ENCODE measurements at places on chromosomes 1 and 21.

DNA sequence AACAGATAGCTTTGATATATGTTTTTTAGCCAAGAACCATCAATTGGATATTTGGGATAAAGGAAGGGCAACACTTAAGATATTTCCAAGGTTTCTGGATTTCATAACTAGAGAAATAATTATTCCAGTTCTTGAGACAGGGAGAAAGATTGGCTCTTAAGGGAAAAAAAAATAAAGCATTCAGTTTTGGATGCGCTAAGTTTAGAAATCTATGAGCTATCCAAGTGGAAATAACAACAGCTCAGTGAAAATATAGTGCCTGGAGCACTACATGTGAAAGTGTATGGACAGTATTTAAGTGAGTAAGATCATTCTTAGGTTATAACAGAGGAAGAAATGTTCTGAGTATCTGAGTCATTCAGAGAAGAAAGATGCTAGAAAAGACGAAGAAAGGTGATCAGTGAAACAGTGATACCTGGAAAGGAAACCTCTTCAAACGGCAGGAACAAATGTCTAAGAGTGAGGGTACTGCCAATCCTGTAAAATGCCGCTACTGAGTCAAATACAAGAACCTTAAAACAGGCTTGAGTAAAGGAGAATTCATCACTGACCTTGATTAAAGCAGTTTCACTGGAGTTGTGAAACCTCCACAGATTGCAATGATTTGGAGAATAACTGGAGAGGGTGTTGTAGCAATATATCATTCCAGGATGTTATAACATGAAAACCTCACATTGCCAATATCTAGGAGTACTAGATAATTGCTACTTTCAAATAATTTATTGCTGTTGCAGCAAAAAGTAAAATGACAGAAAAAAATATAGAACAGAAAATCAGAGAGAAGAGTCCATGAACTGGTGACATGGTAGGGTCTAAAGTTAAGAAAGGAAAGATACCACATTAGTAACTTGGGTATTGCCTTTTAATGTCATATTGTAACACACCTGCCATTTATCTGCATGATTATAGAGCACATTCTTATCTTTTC lies 482.1 kb upstream of the RGS18 start:
- DNase-seq, result no peak

DNA sequence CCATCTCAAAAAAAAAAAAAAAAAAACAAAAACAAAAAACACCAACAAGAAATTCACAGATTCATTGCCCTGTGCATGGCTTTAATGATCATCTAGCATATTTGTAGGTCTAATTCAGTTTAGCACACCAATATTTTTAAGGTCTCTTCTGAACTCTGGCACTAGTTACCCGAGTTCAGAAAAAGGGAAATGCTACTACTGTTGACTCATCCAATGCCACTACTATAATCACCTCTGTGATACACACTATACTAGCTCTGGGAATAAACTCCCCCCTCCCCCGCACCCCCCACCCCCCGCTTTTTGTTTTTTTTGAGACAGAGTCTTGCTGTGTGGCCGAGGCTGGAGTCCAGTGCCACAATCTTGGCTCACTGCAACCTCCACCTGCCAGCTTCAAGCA lies 55.6 kb downstream of the FBXO42 start:
- DNase-seq, result no peak

- DNase-seq, result no peak
Measured at GRCh38 chr1:60797351-60797750, 285.0 kb upstream of the NFIA start.

- peak; percentile 16 for DNase-seq
Measured at GRCh38 chr1:181083842-181084605, 4.5 kb upstream of the IER5 start.

DNA sequence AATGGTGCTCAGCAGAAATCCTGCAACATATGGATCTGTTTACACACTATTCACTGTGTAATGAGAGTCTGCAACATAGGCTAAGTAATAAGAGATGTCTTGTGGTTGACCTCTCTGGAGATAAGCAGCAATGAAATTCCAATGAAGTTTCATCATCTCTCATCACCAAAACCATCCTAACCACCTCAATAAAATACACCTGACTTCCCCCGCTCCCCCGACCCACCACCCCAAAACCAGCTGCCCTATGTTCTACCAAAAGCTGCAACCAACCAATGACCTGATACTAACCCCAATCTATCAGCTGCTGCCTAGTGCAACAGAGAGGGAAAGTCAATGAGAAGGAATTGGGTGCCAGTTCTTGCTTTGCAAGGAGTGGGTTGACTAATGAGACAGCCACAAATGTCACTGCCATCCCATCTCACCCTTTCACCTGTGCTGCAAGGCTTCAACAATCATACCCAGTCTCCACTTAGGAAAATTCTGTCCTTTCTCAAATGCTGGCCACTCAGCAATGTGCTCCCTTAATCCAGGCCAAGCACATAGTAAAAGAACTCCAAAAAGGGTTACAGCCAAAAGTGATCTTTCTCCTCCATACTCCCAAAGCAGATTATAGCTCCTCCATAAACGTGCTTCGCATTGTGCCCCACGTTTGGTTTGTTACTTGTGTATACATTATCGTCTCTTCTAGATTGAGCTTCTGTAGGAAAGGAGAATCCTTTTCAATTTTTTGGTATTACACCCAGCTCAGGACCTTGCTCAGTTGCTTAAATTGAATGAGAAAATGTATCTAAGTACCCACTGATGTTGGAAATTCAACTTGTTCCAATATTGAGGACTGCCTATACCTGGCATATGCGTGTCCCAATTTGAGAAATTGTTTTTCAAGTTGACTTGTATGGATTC lies 29.0 kb downstream of the MRPL39 start:
- DNase-seq, result no peak

- DNase-seq, result no peak
Measured at GRCh38 chr1:174788981-174789380, 210.8 kb upstream of the CACYBP start.

DNA sequence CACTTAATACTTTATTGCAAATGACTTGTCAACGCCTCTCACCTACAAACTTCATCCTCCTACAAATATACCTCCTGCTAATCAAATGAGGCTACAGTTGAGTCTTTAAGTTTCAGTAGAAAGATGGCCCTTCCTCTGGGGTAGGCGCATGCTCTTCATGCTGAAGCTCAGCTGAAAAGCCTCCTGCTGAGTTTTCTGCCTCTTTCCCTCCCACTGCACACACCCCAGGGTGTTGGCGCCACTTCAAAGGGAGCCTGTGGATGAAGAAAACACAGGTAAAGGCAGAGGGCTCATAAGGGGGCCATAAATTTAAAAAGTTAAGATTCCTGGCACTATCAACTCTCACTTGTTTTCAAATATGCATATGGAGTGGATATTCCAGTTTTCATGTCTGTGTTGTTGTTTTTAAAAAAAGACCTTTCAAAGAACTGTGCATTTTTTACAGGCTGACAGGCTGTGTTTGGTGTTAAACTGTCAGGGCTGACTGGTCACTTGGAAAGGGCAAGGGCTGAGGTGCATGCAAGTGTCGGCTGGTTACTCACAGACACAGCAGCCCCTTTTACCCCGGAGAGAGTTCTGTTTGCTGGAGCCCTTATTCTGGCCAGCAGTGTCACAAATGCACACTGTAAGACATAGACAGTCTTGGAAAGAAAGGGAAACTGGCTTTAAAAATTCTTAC lies 42.9 kb upstream of the LGALS8 start:
- no peak for DNase-seq

- no peak for DNase-seq
Measured at GRCh38 chr1:235012436-235013210, 116.0 kb downstream of the TOMM20 start.

GRCh38 chr1:12229835-12230548 lies at the start of gene VPS13D:
VPS13D (plus strand) TSS chr1:12230030; CDS start chr1:12234267, 4,237 bp downstream.
- peak; percentile 67 for DNase-seq

DNA sequence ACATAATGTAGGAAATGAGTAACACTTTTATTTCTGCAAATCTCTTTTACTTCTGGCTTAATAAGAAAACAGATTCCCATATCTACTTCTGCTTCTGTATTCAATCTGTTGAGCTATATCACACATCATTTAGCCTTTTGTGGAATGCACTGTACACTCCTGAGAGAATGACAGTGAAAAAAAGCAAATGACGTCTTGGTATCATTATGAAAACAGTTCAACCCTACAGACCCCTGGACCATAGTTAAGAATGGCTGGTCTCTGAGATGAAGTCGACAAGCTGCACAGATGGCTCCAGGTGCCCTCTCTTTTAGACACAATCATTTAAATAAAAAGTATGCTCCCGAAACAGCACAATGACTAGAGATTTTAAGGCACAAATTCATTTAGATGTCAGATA lies 247.0 kb downstream of the RERE start:
- DNase-seq, result no peak

DNA sequence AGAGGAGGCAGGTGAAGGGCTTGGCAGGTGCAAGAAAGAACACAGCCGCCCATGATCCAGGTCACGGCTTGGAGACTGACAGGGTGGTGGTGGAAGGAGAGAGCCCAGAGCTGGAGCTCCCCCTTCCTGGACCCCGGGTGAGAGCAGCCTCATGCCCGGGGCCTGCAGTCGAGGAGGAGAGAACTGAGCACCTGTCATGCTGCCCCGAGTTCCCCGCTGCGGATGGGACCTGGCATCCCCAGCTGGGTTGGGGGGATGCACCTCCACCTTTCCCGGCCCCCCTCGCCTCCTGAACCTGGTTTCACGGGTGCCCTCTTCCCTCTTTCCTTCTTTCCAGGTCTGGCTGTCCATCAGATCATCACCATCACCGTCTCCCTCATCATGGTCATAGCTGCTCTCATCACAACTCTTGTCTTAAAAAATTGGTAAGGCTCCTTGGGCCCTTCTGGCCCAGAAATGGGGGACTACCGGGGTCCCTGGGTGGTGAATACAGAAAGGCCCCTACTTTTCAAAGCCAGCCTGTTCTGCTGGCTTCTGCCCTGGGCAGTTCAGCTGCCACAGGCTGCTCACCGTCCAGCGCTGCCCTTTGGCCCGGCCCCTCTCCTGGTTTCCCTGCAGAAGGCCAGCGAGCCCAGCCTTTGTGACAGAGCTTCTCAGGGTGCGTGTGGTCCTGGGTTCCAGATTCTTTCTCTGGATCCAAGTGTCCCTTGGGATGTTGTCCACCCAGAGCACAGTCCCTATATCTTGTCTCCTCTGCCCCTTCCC lies 115.3 kb downstream of the AJAP1 start:
- DNase-seq, result no peak

- DNase-seq, result no peak
Measured at GRCh38 chr1:36093929-36094328, 5.2 kb downstream of the ADPRS start.

- no peak for DNase-seq
Measured at GRCh38 chr1:58406301-58407071, 140.0 kb downstream of the OMA1 start.

DNA sequence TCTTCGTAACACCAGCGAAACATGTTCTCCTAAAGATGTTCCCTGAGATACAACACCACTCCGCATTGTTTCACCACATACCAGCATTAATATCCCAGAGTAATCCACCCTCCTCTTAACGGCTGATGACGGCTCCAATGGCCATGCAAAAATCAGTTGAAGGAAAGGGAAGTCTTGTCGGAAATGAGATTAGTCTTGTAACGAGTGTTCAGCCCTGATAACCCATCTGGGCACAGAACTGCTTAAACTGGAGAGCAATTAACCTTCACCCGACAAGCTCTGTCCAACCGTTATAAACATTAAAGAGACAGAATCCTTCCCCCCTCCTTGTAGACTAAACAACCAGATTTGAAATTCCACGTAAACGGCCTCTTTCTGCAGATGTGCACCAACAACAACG lies 21.9 kb downstream of the ERG start:
- DNase-seq, result no peak

GRCh38 chr1:119323216-119323982 lies 45.2 kb upstream of the HAO2 start:
- no peak for DNase-seq

- no peak for DNase-seq
Measured at GRCh38 chr1:41890825-41891198, 27.9 kb downstream of the HIVEP3 start.

- no peak for DNase-seq
Measured at GRCh38 chr1:41440321-41441085, 44.0 kb downstream of the EDN2 start.

DNA sequence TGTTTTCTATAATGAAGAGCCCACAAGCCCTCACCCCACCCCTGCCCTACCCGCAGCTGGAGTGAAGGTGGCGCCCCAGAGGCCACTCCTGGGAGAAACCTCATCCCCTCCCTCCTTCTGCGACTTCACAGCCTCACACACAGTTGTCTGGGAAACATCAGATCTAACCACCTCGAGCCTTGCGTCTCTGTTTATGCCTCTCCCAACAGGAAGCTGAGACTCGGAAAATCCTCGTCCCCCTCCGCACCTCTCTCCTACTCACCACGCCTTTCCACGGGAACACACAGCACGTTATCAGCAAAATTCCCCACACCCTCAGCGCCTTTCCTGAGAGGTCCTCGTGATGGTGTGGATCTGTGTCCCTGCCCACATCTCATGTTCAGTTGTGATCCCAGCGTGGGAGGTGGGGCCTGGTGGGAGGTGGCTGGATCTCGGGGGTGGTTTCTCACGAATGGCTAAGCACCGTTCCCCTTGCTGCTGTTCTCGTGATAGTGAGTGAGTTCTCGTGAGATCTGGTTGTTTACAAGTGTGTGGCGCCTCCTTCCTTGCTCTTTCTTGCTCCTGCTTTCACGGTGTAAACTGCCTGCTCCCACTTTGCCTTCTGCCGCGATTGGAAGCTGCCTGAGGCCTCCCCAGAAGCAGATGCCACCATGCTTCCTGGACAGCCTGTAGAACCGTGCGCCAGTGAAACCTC lies 190.6 kb downstream of the KIF26B start:
- DNase-seq, result no peak

DNA sequence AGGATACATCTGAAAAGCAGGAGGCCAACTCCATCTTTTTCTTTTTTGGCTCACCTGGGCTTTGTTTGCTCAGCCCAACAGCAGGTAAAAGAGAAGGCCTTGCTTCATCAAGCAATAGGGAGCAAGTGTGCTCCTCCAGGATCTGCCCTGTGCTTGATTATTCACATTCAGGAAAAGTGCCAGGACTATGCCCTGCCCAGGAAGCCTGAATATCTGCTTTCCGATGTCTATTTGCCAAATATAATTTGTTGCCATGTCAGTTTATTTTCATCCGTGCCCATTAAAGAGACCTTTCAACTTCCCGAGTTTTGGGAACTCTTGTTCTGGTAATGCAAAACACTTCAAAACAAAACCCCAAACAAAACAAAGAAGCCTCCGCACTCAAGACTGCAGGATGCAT lies 185.3 kb downstream of the CDC7 start:
- no peak for DNase-seq

- no peak for DNase-seq
Measured at GRCh38 chr1:109636201-109636952, 16.7 kb downstream of the AMPD2 start.

DNA sequence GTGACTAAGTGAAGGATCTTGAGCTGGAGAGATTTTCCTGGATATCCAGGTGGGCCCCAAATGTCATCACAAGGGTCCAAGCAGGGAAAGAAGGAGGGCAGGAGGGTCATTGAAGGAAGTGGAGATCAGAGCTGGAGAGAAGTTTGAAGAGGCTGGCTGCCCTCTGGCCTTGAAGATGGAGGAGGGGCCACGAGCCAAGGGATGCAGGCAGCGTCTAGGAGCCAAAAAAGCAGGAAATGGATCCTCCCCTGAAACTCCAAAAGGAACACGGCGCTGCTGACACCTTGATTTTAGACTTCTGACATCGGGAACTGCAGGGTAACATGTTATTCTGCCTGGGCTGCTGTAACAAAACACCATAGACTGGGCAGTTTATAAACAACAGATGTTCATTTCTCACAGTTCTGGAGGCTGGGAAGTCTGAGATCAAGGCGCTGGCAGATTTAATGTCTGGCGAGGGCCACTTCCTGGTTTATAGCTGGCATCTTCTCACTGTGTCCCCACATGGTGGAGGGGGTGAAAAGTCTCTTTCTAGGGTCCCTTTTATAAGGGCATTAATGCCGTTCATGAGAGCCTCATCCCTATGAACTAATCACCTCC lies 28.8 kb upstream of the ZBTB21 start:
- DNase-seq, result no peak
